Regular cardiac myocyte (primary cell): ENCODE measurements at places on chromosomes 2 and 18. TPM values are rescaled to one million over a fixed set of nuclear protein-coding genes. Genes with fewer than 3 reads are reported as not detected.

UGT1A4 gene
- 0.28 TPM in 1 of 2 replicates, not detected in the other for total RNA-seq

OR6B2 gene
- not detected in 2 replicates for total RNA-seq

TLX2 gene
- total RNA-seq: under 0.01 TPM in 1 of 2 replicates, not detected in the other

WNT6 gene
- total RNA-seq: not detected in 2 replicates
